ENCODE measurements at places on chromosomes 4 and X.

GRCh38 chrX:129754056-129755024, 15.6 kb downstream of the XPNPEP2 start:
- DNase-seq: peak; percentile 43

- DNase-seq: no peak
Measured at GRCh38 chrX:41733939-41734338, 10.0 kb downstream of the GPR82 start.

- no peak for DNase-seq
Measured at GRCh38 chr4:103118166-103118565, 18.5 kb upstream of the BDH2 start.

DNA sequence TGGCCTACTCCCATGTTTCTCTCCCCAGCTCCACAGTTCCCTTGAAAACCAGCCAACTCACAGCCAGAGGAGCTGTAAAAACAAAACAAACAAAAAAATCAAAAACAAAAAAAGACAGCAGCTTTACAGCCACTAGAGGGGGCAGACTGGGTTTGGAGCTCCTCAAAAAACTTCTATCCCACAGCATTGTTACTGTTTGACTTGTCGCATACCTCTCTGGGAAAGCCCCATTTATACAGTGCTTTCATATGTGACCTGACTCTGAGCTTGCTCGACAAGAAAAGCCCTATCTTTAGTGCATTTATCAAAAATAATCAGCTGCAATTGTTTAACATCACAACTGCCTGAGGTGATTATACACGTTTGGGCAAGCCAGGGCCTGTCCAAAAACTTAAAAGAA, 21.6 kb downstream of the TSPAN6 start:
- peak; percentile 20 for DNase-seq

- DNase-seq: peak; percentile 65
Measured at GRCh38 chr4:52545099-52546069, 113.7 kb downstream of the USP46 start.

GRCh38 chrX:140065961-140066662, 100.8 kb upstream of the CXorf66 start:
- peak; percentile 21 for DNase-seq

DNA sequence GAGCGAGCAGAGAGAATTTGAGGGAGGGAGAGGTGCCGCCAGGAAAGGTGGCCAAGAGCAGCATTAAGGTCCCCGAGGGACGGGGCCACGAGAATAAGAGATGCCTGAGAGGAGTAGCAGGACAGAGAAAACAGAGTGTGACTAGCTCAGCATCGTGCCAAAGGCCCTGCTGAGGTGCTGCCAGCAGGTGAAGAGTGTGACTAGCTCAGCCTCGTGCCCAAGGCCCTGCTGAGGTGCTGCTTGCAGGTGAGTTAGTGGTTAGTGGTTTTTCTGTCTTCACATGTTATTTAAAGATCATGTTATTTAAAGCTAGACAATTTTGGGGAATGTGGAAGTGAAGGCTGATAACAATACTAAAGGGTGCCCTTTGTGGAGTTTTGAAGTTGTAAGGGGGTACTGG, 464.5 kb upstream of the FAT1 start:
- no peak for DNase-seq

Measured in suppressor macrophage treated with lipopolysaccharide for 1 hour (primary cell).